ENCODE measurements at places on chromosomes 12 and 14. TPM values are rescaled to one million over a fixed set of nuclear protein-coding genes. Genes with fewer than 3 reads are reported as not detected.

Gene AHSA1
- 117 TPM for total RNA-seq

GRCh38 chr14:37196604-37197420 lies 925 bp upstream of the MIPOL1 start:
- DNase-seq, result no peak
- peak overlapping the region; percentile 44 for H3K27ac ChIP-seq
- no peaks in the 10 kb centered on the region for H3K36me3 ChIP-seq

Gene NABP2
- total RNA-seq, result 42.6 TPM

Gene GDF3
- 0.34 TPM for total RNA-seq

Gene CYP46A1
- total RNA-seq, result 2.1 TPM
